ENCODE measurements at places on chromosomes 3 and 15.

DNA sequence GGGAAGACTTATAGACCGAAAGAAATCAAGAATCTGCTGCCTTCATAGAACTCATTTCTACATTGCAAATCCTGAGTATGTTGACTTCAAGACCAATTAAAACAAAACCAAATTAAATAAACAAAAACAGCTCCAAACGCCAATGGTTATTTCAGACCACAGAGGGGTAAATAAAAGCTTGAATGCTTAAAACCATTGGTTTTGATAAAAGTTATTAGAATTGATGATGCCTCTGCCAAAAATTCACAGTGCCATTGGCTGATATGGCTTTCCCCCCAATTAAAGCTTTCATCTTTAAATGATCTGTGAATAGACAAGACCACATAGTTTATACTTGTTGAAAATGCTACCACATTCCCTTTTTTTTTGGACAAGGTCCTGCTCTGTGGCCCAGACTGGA lies 188.5 kb downstream of the NFKBIZ start:
- DNase-seq: no peak

DNA sequence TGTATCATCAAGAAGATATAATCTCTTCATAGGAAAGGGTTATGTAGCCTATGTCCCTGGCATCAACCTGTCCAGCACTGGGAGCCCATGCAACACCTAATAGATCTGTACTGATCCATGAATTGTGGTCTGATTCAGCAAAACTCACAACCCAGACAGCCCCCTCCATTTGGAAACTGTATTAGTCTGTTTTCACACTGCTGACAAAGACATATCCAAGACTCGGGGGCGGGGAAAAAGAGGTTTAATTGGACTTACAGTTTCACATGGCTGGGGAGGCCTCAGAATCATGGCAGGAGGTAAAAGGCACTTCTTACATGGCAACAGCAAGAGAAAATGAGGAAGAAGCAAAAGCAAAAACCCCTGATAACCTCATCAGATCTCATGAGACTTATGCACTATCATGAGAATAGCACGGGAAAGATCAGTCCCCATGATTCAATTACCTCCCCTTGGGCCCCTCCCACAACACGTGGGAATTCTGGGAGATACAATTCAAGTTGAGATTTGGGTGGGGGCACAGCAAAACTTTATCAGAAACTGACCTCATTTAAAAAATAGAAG lies 83.3 kb downstream of the TRIM42 start:
- no peak for DNase-seq

DNA sequence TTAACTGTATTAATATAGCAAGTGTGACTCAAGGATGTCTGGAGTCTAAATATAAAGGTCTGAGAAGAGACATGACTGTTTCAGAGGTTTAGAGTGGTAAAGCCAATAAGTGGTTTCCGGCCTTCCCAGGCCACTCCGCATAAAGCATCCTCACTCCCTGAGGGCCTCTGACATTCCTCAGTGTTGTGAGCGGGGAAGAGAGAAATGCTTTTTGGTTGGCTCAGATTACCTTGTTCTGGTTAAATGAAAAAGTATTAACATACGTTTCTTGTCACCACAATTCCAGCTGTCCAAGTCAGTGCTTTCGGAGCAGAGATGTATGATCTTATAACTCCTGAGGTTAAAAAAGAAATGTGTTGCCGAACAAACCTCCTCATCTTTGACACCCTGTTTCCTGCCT lies 103.8 kb downstream of the RBMS3 start:
- DNase-seq: peak; percentile 76

- no peak for DNase-seq
These were observed 223.0 kb upstream of the CDIN1 start for GRCh38 chr15:36356466-36356865.

- DNase-seq: no peak
These were observed 580.8 kb upstream of the ALCAM start for GRCh38 chr3:104785947-104786346.

GRCh38 chr3:133514418-133514817 lies 59.1 kb upstream of the CDV3 start:
- no peak for DNase-seq

- DNase-seq: no peak
These were observed 244.2 kb downstream of the PTPRG start for GRCh38 chr3:61805510-61806080.

DNA sequence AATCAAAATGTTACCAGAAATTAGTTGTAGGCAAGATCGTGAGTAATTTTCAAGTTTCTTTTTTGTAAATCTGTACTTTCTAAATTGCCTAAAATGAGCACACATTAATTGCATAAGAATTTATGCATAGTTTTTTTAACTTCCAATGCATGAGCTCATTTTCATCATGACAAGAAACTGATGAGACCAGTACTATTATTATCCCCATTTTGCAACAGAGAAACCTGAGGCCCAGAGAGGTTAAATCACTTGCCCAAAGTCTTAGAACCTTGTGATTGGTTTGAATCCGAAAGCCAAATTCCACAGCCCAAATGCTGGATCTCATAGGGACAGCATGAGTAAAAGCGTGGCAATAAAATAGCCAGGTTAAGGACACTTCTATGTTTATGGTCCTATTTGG lies 274.7 kb downstream of the ERC2 start:
- no peak for DNase-seq

DNA sequence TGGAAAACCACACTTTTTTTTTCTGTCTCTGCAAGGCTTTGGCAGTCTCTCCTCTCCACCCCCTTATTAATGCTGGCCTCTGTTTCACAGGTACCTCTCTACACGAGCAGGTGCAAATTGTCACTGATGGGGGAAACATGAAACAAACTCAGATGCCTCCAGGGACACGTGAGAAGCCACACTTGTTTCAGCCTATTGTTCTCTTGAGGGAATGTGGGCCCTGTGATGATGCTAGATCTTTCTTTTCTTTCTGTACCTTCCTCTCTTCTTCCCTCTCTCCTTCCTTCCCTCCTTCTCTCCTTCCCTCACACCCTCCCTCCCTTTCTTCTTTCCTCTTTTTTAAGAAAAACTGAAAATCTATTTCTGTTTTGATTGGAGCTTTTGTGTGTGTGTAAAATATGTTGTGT lies 5.7 kb upstream of the BLM start:
- no peak for DNase-seq

- DNase-seq: no peak
These were observed 406.9 kb downstream of the TIGIT start for GRCh38 chr3:114700637-114701234.

All from non-pigmented ciliary epithelial cell (primary cell).